T-helper 9 cell (primary cell): ENCODE measurements at places on chromosomes 2 and 18.

- no peak for DNase-seq
Observed at GRCh38 chr2:195579776-195580555, 77.1 kb upstream of the SLC39A10 start.

DNA sequence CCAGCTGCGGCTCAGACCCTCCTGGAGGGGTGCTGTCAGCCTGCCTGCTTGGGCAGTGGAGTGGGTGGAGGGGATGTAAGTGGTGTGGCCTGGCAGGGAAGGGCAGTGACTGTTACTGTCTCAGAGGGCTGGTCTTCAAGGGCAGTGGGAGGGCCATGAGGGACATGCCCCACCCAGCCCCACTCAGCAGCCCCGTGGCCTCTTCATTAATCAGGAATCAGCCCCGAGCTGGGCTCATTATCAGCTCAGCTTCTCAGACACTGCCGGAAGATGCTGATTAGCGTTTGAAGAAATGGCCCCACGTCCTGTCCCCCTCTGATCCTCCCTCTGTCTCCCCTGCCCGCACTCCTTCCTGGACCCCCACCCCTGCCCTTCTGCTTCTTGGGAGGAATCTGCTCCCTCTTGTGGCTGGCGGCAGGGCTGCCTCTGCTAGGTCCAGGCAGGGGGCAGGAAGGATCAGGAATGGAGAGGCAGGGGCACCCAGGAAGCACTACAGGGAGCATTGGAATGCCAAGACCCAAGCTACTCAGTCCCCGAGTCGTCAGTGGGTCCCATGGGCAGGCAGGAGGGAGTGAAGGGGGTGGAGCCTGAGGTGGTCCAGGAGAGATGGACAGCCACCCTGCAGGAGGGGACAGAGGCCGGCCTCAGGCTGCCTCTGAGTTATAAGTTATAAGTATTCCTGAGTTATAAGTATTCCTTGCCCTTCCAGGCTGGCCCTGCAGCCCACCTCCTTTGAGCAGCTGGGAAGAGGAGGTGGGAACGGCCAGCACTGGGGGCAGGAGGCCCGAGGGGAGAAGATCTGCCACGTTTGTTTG is 7.0 kb downstream of the ASIC4 start:
- no peak for DNase-seq

DNA sequence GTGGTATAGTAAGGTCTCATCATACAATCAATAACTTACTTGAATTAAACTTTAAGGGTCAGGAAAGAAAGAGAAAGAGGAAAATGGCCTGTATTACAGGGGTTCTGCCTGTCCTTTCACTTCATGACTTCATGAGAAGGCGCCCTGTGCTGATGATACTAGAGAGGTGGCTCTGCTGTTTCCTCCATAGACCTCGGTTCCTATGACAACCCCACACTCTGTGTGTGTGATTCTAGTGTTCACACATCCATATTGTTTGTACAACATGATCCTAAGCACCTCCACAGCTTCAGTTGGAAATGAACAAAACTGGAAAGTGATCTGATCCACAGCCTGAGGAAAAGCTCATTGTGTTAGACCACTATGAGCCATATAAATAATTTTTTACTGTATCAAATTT is 7.0 kb upstream of the REEP1 start:
- no peak for DNase-seq

GRCh38 chr2:26616706-26617587 is 24.2 kb downstream of the CIB4 start:
- DNase-seq, result no peak

DNA sequence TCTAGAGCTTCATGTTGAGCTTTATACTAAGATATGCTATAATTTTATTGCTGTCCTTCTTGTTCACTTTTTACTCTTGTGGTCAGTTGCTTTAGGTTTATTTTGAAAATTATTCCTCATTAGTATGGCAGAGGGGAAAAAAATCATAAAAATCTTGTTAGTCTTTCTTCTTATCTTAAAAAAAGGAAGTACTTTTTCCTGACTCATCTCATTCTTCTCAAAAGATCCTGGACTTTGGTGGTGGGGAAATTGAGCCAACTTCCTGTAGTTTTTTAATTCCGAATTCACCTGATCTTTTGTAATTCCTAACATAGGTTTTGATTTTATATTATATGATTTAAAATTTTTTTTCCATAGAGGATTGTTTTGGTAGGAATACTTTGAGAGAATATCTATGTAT is 3.8 kb downstream of the SLC4A1AP start:
- no peak for DNase-seq

DNA sequence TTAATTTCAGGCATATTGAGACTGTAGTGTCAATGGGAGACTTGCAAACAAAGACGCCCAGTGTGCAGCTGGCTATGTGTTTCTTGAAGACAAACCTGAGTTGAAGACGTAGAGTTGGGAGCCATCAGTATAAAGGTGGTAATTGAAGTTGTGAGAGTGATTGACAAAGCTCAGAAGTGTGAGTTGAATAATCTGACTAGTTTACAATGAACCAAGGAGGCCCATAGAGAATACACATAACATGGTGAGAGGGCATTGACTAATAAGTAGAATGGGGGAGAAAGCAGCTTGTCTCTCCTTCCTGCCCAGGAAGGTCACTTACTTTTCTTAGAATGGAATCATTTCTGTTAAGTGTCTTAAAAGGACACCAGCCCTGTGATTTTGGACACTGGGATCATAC is 14.1 kb downstream of the SP110 start:
- DNase-seq, result no peak

GRCh38 chr2:105324732-105325131 is 4.8 kb downstream of the TGFBRAP1 start:
- no peak for DNase-seq

GRCh38 chr2:115161081-115161770 is 718.8 kb downstream of the DPP10 start:
- no peak for DNase-seq

- no peak for DNase-seq
Observed at GRCh38 chr2:234161932-234162331, 111.4 kb downstream of the SPP2 start.

- DNase-seq, result no peak
Observed at GRCh38 chr2:65499216-65499615, 66.8 kb upstream of the SPRED2 start.

- DNase-seq, result no peak
Observed at GRCh38 chr2:44267796-44268648, 7.3 kb upstream of the SLC3A1 start.

- no peak for DNase-seq
Observed at GRCh38 chr18:77208964-77209363, 40.7 kb upstream of the GALR1 start.

- DNase-seq, result no peak
Observed at GRCh38 chr2:240201866-240202265, 61.4 kb upstream of the OTOS start.

DNA sequence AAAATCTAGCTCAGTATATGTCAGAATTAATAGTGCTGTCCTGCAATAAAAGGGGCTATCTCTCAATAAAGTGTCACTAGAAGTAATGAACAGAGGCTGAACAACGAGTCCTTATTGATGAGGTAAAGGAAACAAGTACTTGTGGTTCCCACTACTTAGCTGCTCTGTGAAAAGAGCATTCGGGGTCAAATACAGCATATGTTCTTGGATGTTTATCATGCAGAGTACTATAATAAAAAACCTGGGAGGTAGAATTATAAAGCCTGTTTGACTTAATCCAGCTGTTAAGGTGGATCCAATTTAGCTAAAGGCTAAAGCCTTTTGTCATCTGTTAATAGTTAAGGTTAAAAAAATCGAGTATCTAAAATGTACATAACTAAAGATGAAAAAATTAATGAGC is 32.4 kb downstream of the SLC35F5 start:
- DNase-seq, result no peak

DNA sequence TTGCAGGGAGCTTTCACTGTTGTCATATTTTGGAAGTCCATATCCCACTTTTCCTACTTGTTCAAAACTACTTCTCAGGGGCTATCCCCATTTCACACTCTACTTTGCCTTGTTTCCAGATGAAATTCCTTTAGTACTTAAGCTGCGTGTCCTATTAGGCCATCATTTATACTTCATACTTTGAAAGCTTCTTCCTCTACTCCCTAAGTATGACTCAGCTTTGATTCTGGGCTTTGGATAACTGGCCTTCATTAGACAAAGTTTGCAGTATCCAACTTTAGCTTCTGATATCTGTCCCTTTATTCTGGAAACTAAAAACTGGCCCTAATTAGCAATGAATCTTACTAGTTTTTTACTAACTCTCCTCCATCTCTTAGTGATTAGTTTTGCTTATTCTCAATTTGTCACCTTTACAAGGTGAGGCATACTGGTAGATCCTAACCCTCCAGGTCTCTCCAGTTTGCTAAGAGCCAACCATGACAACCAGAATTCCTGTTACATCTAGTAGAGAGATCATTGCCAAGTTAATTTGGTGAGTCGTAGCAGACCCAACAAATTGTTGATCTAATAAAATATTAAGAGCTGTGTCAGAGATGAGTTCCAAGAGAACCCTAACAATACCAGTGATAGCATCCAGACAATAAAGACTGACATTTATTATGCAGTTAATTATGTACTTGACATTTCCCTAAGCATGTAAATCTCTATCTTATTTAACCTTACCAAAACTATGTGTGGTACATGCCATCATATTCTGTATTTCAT is 31.2 kb upstream of the ITGAV start:
- no peak for DNase-seq

GRCh38 chr2:240810199-240810598 is 9.8 kb downstream of the KIF1A start:
- no peak for DNase-seq

DNA sequence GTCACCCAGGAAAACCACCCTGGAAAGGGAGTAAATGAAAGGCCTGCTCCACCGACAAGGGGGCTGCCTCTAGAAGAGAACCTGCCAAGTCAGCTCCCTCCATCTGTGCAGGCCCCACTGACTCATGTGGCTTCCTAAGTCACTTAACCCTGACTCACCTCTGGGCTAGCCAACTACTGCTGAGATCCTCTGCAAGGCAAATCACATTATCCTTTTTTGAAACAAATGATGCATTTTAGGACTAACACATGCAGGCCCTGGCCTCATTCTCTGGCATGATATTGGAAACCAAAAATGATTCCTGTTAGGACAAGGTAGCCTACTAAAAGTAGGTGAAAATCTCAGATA is 474.6 kb downstream of the EPHA4 start:
- DNase-seq, result no peak

- DNase-seq, result no peak
Observed at GRCh38 chr2:178761759-178762371, 45.4 kb downstream of the TTN start.

GRCh38 chr2:201964011-201964410 is 69.6 kb upstream of the FZD7 start:
- DNase-seq, result no peak

DNA sequence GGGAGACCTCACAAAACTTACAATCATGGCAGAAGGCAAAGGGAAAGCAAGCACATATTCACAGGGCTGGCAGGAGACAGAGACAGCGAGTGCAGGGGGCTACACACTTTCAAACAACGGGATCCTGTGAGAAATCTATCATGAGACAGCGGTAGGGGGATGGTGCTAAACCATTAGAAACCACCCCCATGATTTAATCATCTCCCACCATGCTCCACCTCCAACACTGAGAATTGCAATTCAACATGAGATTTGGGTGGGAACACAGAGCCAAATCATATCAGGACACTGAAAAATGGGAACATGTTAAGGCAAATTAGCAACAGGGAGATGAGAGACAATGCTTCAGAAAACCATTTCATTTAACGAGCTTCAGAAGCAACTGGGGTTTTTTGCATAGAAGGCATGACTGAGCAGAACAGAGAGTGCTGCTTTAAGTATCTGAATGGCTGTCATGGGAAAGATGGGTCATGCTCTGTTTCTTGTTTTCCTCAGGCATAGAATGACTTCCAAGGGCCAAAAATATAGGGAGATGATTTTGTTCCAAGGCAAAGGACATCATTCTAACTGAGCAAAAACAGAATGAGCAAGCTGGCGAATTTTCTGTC is 100.8 kb upstream of the MAP2 start:
- no peak for DNase-seq

DNA sequence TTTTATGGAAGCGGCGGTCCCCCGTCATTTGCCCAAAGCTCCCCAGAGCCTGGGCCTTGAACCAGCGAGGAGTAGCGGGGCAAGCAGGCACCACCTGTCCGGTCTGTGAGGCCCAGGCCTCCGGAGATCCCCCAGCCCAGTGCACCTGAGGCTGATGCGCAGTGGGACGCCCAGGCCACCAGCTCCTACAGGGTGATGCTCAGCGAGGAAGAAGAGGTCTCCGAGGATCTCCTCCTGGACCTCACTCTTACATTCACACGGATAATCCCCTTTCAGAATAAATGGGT is 220.2 kb downstream of the NDUFA10 start:
- no peak for DNase-seq

DNA sequence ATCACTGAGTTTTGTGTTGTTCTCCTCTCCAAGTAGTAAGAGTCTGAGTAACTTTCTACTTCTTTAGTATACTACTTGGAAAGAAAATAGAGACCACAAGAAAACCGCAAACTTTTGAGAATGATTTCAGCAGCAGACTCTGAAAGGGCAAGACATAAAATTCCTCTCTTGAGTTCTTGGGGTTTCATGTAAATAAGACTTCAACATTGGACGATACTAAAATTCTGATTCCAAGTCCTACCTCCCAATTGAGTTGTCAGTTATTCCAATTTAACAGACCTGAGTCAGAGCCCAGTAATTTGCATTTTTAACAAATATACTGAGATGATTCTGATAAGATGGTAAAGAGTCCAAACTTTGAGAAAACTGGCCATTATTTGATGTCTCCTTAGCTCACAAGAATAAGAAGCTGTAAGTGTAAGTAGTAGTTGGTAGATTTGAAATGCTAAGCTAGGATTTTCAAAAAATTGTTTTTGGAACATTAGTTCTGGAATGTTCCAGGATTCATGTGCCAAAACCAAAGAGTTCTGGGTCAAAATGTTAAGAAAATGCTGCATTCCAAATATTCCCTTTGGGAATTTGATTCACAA is 261.6 kb upstream of the SPOPL start:
- DNase-seq, result no peak

DNA sequence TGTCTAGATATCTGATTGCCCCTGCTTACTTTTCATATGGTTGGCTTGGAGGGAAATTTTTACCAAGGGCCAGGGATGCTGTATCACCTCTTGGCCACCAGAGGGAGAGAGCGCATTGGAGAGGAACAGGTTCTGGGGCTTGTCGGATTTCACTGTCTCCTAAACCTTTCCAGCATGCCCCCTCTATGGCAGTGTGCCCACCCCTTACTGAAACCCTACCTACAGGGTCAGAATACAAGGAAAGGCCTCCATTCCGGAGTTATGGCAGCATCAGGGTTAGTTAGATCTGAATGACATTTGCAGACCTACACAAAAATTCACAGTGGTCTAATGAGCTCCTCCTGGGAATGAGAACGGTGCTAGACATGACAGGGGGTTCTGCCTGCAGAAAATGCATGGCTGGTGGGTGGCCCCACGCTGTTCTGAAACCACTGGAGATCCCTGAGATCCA is 5.8 kb downstream of the SLC14A2 start:
- peak; percentile 8 for DNase-seq

GRCh38 chr2:15649561-15650255 is 58.0 kb downstream of the DDX1 start:
- no peak for DNase-seq

- DNase-seq, result no peak
Observed at GRCh38 chr2:159149747-159150146, 136.8 kb downstream of the WDSUB1 start.
